ENCODE measurements at places on chromosomes 6 and 20.

DNA sequence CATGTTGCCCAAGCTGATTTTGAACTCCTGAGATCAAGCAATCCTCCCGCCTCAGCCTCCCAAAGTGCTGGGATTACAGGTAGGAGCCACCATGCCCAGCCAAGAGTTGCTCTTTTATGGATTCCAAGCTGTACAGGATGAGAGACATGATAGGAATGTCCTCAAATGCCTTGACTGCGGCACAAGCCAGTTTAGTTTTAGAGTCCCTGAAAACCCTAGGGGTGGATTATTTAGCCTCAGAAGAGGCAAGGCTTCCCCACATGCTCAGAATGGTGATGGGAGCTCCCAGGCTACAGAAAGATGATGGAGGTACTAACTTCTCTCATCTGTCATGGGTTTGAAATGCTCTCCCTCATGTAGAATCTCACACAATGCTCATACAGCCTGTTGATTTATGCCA is 280.5 kb upstream of the PRND start:
- DNase-seq: no peak

- DNase-seq: no peak
Measured at GRCh38 chr6:135568379-135568778, 70.8 kb upstream of the AHI1 start.

GRCh38 chr6:51927450-51927849 is 160.0 kb downstream of the PKHD1 start:
- no peak for DNase-seq

DNA sequence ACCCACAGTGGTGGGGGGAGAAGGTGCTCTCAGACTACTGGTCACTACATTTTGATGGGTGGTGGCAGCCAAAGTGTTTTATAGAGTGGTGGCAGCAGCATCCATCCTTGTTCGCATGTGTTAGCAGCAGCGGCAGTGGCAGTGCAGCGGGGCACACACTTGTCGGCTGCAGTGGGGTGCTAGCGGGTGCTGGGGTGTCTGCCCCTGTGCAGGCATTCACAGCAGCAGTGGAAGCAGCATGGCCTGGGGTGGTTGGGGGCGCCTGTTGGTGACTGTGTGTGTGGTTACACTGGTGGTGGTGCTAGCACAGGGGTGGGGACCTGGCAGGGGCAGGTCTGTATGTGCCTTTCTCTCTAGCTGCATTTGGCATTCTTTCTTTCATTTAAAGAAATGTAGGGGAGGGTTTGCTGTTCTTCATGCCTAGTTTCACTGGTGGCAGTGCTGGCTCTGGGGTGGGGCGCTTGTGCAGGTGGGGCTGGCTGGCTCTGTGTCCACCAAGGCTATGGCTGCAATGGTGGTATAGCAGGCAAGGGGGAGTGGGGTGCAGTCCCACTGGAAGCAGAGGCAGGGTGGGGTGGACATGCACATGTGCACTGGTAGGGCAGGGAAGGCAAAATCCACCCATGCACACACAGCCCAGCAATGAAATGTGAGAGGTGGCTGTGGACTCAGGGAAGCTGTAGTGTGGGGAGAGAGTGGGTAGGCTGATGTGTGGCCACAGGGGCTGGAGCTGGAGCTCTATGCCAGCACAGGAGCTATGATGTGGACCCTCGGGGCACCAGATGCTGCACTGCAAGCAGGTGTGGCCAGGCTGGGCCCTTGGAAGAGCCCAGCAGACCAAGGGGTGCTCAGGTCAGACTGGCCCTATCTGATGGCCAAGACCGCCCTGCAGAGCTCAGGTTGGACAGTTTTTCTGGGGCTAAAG is 173.3 kb downstream of the PRDM13 start:
- DNase-seq: no peak

DNA sequence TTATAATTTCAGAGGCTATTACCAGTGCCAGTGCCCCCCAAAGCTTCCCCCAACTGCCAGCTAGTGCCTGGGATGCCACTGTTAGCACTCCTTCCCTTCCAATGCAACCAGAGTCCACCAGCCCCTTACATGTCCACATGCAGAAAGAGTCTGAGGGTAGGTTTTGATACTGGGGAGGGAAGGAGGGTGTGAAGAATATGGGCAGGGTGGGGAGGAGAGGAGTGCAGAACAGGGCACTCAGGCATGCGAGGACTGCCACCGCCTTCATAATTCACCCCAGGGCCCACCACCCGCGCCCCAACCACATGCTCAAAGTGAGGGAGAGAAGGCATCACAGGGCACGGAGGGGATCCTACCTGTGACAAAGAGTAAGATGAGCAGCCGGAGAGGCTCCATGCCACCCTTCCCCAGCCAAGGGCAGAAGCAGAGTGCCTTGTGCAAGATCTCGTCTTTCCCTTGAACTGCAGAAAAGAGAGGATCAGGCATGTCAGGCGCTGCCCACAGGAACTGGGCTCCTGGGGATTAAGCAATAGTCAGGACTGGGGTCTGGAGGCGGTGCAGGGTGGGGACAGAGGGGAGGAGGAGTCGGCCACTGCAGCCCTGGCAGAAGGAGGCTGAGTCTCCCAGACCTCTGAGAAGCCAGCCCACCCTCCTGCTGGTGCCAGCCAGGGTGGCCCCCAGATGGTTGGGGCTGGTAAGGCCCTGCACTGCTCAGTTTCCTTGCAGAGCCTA is at the start of gene TREM2:
TREM2 (minus strand) TSS at position 430 of the 732 bp plus-strand sequence; CDS start at position 396, 34 bp downstream.
- no peak for DNase-seq

DNA sequence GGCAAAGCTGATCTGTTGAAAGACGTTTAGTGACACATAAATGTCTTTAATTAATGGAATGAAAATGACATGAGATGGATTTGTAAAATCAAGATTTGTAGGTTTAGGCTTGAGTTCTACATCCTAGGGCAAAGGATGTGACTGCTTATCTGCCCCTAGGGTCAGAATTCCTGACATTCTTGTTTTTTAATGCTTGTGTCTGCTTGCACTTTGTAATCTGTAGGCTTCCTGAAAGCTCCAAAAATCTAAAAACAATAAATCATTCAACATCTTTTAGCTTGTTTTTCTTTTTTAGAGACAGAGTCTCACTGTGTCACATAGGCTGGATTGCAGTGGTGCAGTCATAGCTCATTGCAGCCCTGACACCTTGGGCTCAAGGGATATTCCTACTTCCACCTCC is 107.9 kb upstream of the MLIP start:
- no peak for DNase-seq

DNA sequence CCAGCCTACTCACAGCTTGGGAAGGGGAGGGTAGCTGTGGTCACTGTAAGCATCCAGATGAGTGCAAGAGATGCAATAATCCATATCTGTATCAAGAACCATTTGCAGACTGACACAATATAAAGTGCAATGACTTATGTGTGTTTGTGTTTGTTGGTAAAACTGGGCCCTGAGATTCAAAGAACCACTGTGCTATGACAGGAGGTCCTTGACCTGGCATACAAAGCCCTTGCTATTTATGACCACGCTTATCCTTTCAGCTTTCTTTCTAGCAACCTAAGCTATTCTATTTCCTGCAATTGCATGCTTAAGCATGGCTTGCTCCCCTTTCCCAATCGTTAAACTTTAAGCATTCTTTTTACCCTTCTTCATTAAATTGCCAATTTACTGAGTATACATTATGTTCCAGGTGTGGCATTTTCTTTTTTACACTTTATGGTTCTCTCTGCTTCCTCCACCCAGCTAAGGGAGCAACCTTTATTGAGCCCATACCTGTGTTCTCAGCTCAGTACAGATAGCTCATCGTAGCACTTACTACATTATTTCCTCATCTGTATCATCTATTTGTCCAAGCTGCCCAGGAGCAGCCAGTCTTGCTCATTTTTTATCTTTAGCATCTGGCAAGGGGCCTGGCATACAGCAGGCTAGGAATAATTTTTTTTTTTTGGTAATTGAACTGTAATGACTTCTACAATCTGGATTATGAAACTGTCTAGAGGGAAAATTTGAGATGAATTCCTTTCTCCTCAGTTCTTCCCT is 3.5 kb downstream of the MCUR1 start:
- DNase-seq: no peak

GRCh38 chr6:18792866-18793265 is 405.7 kb downstream of the RNF144B start:
- DNase-seq: no peak

DNA sequence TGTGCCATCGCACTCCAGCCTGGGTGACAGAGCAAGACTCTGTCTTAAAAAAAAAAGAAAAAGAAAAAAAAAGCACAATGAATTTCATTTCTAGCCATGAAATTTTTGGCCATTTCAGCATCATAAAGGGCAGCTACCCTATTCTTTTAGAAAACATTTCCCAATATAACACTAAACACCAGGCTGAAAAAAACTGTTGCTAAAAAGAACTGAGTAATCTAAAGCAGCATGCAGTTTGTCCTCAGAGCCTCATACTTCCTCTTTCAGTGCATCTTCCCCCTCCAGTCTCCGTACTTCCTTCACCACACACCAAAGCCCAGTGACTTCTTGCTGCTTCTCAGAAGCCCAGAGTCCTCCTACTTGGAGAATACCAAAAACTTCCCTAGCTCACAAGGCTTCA is 5.6 kb upstream of the IFNGR1 start:
- DNase-seq: no peak

DNA sequence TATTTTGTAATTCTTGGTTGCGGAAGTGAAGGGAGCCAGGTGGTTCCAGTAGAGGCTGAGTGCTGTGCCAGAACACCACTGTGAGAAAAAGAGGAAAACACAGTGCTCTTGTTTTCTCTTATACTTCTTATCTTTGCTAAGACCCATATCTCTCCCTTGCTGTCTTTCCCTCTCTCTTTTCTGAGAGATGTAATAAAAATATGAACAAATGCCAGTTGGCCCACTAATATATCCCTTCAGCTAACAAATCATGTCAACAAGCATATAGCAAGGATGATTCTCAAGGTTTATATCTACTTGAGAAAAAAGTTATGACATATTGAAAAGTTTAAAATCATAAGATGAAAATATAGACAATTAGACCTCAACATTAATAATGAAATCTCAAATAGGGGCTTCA is 758.3 kb downstream of the HDGFL1 start:
- DNase-seq: no peak

DNA sequence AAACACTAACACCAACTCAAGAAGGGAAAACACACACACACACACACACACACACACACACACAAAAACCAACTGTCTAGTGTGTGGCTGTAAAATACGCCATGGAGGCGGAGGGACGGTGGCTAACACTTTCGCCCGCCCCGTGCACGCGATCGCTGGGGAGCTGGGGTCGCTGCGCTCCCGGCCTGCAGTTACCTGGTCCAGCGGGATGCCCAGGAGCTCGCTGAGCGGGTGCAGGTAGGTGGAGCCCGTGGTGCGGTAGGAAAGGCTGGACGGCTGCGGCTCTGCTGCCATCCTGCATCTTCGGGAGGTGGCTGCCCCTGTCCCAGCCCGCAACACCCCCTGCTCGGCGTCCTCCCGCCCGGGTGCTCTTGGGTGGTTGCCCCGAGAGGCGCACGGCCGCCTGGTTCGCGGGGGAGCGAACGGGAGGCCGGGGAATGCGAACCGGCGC is 303 bp downstream of the MBOAT1 start:
- peak; percentile 14 for DNase-seq

DNA sequence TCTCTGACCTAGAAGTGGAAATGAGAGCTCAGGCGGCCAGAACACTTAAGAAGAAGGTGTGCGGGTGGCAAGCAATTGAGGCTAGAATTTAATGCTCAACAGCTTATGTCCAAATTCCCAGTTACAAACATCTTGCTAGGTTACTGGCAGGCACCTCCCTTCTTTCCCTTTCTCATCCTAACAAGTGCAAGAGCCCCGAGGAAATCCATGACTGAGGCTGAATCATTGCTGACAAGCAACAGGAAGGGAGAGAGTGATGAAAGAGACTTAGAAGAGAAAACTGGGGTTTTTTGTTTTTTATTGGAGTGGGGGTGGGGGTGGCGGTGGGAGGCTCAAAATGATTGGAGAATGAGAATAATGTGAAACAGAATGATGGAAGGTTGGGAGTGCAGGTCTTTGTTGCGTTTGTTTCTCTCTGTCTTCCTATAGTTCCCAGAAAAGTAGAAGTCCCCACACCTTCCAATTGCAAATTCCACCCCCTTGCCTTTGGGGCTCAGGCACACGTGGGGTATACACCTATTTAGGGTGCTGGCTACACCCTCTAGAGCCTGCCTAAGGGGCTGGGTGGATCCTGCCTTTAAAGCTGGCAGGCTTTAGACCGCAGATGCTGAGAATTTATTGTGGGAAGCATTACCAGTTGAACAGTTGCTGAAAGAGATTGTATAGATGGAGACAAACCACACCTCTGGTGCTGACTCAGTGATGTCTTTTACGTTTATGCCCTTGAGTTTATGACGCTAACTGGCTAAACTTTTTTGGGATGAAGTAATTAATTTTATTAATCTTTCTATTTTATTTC is 1.4 kb downstream of the FAM83B start:
- DNase-seq: no peak

GRCh38 chr20:13870170-13870748 is 85.4 kb downstream of the NDUFAF5 start:
- DNase-seq: no peak

- DNase-seq: no peak
Measured at GRCh38 chr6:113644861-113645575, 212.1 kb upstream of the MARCKS start.

DNA sequence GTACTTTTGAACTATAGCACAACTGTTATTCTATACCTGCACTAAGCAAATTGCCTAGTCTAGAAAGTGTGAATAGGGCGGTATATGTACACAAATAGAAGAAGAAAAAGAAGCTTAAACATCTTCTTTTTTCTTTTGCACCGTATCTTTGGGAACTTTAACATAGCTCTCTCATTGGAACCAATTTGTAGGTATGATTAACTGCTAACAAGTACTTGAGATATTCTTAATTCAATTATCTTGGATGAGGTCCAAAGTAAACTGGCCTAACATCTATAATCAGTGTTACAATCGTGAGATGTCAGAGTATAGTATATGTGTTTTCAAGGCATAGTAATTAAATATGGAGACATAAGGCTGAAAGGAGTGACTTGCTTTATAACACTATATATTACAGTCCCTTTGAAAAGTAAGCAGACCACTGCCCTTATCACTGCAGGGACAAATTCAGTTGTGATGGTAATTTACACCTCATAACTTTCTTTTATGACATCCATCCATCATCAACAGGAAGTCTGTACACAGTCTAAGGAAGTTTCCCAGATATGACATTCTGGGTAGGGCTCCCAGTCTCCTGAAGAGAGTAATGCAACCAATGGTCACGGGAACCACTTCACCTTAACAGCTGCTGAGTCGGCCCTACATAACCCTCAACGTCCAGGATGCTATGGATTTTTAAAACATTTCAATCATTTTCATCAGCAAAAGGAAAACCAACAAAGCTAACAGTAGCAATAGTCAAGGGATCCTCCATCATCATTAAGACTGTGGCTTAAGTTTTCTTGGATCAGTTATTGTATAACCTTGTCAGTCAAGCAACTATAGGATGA is 37.6 kb downstream of the NKAIN2 start:
- DNase-seq: no peak

All from stimulated activated CD4-positive, alpha-beta T cell treated with anti-CD3 and anti-CD28 coated beads, Interleukin-15, amount 100 ng/mL, for 1 hour (primary cell).